ENCODE measurements at places on chromosomes 7 and 10.

DNA sequence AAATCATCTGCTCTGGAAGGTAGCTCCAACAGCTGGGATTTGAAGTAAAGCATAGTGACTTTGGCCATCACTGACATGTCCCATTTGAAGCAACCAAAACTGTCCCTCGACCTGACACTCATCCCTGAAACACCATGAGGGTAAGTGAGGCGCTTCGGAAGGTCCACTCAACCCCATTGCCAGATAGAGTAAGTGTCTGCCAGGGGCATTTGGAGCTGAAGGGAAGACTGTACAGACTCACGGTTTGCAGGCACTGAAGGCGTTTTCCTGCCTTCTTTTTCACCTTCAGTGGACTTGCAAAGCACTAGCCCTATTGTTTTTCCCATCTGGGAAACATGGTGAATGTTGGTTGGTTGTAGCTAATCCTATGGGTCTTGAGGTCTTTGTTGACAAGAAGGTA lies 57.6 kb downstream of the IKZF1 start:
- DNase-seq: no peak

DNA sequence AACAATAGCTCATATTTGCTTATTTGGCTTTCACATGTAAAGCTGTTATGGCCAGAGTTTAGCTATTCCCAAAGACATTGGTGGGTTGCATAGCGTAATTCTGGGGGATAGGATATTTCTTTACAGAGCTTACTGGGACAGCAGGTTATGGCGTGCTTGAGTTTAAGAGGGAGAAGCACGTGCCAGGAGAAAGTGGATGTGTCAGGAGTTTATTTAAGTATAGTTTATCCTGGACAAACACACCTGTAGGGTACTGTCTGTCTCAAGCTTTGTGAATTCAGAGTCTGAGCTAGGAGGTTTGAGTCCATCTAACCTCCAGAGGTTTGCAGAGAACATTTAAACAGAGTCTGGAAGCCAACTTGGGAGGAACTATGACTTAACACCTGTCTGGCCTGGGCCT lies 21.3 kb downstream of the GBF1 start:
- no peak for DNase-seq

DNA sequence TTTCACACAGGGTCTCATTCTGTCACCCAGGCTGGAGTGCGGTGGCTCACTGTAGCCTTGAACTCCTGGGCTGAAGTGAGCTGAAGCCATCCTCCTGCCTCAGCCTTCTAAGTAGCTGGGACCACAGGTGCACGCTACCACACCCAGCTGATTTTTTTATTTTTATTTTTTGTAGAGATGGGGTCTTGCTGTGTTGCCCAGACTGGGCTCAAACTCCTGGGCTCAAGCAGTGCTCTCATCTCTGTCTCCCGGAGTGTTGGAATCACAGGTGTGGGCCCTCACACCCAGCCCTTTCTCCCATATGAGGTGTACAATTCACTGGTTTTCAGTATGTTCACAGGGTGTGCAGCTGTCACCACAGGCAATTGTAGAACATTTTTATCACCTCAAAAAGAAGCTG lies 5.2 kb downstream of the INPP5A start:
- DNase-seq: no peak

- no peak for DNase-seq
Measured at GRCh38 chr7:36301914-36302771, 87.5 kb upstream of the ANLN start.

DNA sequence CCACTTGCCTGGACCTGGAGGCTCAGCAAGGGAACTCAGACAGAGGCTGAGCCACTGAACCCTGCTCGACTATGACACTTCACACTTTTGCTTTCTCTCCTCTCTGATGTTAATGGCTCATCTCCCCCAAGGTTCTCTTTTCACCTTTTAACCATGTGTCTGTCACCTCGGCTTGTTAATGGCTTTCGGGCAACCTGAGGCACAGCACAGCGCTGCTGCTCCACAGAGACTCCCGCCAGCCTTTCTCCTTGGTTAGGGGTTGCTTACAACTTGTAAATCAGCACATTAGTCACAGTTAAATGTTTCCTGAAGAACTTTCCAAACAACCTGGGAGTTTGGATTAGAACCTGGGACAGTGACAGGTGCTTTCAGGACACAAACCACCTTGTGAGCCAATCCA lies 136.2 kb upstream of the TBX20 start:
- no peak for DNase-seq

GRCh38 chr7:16916105-16916639 lies 34.4 kb upstream of the AGR3 start:
- DNase-seq: no peak

DNA sequence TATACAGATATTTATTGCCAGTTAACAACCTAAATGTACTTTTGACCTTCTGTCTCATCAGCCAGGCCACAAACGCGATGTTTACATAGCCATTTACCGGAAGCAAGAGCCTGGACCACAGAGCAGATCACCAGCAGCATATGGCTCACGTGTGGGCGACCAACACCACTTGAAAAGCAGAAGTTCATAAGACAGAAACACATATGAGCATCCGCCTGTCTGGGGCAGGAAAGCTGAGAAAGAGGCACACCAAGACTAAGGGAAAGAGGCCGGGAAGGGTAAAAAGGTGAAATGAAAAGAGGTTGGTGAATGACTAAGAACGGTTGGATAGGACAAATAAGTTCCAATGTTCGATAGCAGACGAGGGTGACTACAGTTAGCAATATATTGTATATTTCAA lies 1.3 kb downstream of the ABCB1 start:
- DNase-seq: peak; percentile 70

GRCh38 chr7:151688236-151688780 lies 168.6 kb upstream of the RHEB start:
- DNase-seq: no peak

DNA sequence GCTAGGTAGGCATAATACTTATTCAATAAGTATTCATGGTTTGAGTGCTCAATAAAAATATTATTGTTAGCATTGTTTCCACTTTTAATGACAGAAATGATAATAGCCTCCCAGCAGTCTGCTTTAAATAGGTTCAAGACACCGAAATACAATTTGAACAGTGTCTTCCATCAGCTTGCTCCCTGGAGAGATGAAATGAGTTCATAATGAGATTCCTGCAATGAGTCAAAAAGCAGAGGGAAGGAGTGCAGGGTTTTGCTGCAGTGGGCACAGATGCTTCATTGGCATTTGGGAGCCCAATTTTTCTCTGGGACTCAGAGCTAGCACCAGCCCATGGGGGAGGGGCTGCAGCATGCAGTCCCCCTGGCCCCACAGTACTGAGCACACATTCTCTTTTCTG lies 32.6 kb upstream of the CHCHD3 start:
- no peak for DNase-seq

GRCh38 chr10:35784751-35785150 lies 142.7 kb upstream of the FZD8 start:
- no peak for DNase-seq

DNA sequence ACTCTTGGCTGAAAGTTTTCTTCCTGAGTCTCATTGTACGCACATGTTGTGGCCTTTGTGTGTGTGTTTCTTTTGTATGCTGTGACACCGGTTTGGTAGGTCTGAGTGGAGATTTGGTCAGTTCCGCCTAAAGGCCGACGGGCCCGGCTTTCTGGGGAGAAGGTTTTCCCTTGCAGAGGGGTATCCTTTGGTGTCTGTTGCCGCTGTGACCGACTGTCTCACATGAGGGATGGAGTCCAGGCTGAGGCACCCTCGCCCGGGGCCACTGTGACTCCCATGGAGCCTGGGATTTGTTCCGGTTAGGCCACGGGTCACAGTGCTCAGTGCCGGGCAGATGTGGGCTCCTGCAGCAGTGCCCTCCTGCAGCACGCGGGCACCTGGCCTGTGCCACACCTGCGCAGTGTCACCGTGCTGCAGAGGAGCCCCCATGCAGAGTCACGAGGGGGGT lies 19.4 kb downstream of the INPP5A start:
- no peak for DNase-seq

GRCh38 chr10:117661316-117661715 lies 118.8 kb downstream of the EMX2 start:
- DNase-seq: no peak

DNA sequence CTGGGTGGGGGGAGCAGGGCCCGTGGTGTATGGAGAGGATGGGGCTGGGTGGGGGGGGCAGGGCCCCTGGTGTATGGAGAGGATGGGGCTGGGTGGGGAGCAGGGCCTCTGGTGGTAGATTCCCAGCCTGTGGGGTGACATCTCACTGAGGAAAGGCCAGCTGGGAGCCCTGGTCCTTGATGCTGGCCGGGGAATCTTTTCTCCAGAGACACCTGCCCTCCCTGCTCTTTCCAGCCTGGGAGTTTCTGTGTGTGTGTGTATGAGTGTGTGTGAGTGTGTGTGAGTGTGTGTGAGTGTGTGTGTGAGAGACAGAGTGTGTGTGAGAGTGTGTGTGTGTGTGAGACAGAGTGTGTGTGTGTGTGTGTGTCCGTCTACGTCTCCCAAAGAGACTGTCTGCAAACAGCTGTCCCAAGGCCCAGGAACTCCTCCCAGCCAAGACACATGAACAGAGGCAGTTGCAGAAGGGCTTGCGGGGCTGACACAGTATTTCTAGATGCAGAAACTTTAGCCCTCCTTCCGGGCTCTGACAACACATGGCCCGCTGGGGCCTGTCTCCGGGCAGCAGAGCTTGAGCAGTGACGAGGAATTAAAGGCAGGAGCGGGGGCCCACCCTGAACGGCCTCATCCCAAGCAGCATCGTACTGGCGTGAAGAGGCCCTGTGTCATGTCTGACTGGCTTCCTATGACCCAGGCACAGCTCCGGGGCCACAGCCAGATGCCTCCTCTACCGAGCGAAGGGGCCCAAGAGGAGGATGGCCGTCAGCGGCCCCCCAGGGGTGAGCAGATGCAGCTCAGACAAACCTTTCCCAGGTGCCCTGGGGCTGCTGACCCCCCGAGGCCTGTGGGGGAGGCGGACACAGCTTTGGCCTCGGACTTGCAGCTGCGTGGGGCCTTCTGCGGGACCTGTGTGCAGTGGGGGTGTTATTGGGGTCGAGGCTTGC lies 24.3 kb downstream of the FAM20C start:
- DNase-seq: no peak

All from GF-D8 (cell line).